ENCODE measurements at places on chromosomes 5 and 9. TPM values are rescaled to one million over a fixed set of nuclear protein-coding genes. Genes with fewer than 3 reads are reported as not detected.

GRCh38 chr5:77937015-77937908 is 161.1 kb upstream of the TBCA start:
- DNase-seq, result no peak

- DNase-seq, result no peak
These were observed 71.2 kb downstream of the RAB24 start for GRCh38 chr5:177232358-177232757.

GRCh38 chr9:122339579-122339978 is 31.2 kb upstream of the PTGS1 start:
- no peak for DNase-seq

DNA sequence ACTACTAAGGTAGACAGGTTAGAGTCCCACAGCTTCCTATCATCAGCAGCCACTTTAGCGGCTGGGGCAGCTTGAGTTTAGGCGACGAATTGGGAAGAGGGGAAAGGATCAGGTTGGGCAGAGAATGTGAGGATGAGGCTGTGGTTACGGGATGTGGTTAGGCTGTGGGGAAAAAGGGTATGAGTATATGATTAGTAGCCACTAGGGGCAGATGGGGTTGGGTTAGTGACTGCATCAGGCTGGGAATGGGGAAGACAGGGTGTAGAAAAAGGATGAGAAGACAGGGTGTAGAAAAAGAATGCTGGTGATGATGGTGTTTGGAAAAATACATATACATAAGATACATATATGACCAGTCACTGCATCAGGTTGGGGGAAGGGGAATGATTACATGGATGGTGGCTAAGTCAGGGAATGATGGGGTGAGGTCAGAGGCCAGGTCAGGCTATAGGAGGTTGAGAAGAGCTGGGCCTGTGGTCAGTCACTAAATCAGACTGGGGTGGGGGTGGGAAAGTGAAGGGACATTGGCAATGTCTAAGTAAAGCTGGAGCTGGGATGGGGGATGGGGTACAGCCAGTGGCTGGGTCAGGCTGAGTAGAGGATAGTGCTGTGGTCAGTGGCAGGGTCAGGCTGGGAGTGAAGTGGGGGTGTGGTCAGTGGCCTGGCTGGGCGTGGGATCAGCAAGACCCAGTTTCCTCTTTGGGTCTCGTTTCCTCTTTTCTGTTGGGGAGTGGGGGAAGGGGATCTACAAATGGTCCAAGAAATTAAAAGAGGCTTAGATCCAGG is 2.1 kb downstream of the TLN1 start:
- DNase-seq, result peak; percentile 52

Gene CCDC192
- total RNA-seq, result not detected

Gene NMUR2
- total RNA-seq, result not detected

GRCh38 chr9:107137495-107138202 is 145.4 kb upstream of the RAD23B start:
- peak; percentile 17 for DNase-seq

GRCh38 chr9:126550891-126551351 is 62.8 kb upstream of the LMX1B start:
- DNase-seq, result no peak

DNA sequence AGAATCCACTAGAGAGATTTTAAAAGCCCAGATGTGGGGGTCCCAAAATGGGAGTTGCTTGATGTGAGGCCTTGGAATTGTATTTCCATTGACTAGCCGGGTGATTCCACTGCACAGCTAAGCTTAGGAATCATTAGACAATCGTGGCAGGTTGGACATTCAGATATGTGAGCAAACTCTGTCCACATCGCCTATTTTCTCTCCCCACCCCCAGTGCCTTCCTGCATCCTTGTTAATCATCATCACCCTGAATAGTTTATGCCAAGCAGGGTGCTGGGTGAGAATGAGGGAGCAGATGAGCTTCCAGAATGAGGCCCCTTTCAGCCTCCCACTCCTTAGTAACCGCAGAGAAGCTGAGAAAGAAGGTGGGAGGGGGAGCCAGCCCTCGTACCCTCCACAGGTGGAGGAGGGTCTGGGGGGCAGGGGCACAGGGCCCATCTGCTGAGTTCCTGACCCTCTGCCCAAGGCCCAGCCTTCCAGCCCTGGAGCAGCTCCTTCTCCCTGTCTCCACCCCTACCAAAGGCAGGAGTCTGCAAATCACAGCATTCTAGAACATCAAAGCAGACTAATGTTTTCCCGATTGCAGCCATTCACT is 7.7 kb upstream of the TCOF1 start:
- DNase-seq, result no peak

DNA sequence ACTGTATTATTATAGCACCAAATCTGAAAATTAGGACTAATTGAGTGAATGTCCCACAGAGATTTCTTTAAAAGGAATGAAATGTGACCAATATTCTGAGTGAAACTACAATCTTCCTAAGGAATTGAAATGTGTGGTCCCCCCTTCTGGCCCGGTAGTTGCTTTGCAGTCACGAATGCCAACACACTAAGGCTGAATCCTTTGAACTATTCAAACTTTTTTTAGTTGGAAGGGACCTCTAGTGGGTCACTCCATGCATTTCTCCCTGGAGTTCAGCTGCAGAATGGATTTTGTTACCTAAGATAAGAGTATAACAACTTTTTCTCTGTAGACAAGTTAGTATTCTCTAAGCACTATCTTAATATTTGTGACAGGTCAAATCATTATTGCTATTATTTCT is 2.8 kb downstream of the CDH6 start:
- DNase-seq, result no peak

DNA sequence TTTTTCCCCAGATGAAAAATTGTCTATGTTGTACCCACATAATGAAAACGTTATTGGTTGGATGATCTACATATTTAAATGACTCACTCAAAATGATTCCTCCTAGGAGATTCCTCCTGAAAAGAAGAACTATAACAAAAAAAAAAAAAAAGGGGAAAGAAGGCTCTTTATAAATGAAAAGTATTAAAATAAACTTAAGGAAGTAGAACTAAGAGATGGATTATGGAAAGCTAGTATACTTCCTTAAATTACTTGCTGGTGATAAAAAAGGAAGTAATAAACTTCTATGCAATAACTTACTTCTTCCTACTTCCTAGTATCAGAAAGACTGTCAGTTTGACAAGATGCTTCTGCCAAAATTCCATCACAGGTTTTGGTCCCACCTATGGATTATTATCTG is 1087.7 kb downstream of the CDH12 start:
- DNase-seq, result no peak

GRCh38 chr9:6214903-6215302 is 704 bp upstream of the IL33 start:
- DNase-seq, result peak; percentile 79

DNA sequence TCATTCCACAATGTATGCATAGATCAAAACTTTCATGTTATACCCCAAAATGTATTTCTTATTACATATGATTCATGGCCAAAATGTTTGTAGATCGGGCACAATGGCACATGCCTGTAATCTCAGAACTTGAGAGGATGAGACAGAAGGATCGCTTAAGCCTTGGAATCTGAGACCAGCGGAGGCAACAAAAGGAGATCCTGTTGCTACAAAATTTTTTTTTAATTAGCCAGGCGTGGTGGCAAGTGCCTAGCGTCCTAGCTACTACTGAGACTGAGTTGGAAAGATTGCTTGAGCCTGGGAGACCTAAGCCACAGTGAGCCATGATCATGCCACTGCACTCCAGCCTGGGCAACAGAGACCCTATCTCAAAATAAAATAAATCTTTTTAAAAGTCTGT is 89.9 kb downstream of the MAPKAP1 start:
- DNase-seq, result no peak

GRCh38 chr5:141326088-141326854 is 4.0 kb upstream of the PCDHGA1 start:
- DNase-seq, result peak; percentile 77

GRCh38 chr5:72653586-72653985 is 146.4 kb upstream of the ZNF366 start:
- no peak for DNase-seq

- no peak for DNase-seq
These were observed 43.1 kb upstream of the GLIPR2 start for GRCh38 chr9:36093384-36093783.

Gene BRD3OS
- total RNA-seq, result 15.4 TPM

Gene TEX48
- not detected for total RNA-seq

GRCh38 chr9:121640076-121640475 is 11.4 kb upstream of the DAB2IP start:
- DNase-seq, result peak; percentile 36

Gene ACSL6
- not detected for total RNA-seq

DNA sequence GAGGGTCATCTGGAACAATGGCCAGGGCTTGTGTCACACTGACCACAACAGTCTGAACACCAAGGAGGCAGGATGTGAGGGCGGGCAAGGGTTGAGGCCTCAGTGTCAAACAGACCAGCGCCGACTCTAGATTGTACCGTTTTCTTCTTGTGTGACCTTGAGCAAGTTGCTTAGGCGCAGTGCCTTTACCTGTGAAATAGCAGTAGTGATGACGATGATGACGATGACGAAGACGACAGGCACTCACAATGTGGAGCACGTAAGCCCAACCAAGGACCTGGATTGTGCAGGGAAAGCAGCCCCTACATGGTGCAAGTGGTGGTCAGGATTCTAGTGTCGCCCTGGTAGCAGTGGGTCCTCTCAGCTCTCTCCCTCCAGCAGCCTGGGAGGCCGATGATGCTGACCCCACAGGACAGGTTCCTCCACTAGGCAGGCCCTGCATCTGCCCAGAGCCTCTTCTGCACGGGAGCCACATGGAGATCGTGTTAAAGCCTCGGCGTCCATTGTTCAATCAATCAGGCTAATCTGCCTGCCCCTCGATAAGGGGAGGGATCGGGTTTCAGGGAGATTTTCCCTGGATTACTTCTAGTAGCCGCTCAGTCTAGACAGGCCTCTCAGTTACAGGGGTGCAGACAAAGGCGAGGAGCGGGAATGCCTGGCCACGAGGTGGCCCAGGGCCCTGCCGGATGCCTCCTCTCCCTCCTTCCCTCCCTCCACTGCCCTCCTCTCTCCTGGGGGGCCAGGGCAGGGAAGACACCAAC is 91.7 kb downstream of the MACROH2A1 start:
- DNase-seq, result no peak

DNA sequence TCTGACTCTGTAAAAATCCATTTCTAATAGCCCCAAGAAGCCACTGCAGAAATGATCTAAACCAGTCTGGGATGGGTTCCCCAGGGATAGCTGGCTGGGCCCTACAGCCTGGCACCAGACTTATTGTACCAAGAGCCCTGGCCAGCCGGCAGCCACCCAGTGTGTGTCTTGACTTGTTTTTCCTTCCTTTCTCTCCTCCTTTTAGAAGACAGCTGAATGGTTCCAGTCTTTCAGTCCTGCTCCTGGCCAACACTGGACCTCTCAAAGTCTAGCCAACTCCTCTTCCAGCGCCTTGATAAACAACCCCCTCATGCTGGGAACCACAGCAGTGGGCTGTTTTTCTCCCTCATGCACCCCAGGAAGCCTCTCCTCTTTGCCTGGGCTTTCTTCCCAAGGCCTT is 34.1 kb downstream of the ATOX1 start:
- no peak for DNase-seq

DNA sequence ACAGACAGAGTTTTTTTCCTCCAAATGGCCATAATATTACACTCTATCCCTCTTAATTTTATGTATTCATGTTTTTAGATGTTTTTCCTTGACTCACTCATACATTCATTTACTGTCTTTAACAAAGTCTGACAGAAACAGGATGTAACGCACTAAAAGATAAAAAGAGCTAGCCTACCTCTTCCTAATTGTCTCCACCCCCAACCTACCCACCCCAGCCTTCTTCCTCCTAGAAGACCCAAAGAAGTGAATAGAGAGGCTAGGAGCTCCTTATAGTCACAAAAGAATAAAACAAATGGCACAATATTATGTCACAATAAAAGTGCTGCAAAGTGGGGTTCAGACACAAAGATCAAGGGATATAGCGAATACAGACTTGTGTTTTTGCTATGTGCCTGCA is 719 bp downstream of the NOL8 start:
- DNase-seq, result no peak

Gene TMEFF1
- total RNA-seq, result 14.6 TPM

DNA sequence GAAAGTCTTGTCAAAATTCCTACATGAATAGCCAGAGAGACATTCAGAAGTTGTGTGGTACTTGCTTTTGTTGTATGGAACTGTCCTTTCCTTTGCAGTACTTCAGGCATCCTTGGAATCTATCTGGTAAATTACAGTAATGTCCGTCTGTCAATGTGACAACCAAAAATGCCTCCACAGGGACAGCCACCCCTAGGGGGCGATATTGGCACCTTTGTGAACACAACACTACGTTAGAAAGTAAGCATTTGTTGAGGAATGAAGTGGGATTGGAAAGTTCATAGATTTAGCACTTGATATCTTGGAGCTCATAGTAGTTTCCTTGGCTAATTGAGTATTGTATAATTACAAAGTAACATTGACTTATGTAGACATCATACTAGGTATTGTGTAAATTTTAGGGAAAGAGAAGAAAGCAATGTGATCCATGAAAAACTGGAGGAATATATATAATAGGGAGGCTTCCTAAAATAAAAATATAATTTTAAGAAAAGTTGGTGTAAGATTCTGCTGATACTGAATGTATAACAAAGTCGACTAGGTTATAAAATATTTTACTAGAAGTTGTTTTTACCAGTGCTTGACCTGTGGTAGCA is 32.7 kb downstream of the TMEFF1 start:
- peak; percentile 61 for DNase-seq

GRCh38 chr9:18675332-18675731 is 201.4 kb downstream of the ADAMTSL1 start:
- peak; percentile 36 for DNase-seq

GRCh38 chr5:138186002-138186447 is 7.1 kb downstream of the KIF20A start:
- DNase-seq, result no peak

DNA sequence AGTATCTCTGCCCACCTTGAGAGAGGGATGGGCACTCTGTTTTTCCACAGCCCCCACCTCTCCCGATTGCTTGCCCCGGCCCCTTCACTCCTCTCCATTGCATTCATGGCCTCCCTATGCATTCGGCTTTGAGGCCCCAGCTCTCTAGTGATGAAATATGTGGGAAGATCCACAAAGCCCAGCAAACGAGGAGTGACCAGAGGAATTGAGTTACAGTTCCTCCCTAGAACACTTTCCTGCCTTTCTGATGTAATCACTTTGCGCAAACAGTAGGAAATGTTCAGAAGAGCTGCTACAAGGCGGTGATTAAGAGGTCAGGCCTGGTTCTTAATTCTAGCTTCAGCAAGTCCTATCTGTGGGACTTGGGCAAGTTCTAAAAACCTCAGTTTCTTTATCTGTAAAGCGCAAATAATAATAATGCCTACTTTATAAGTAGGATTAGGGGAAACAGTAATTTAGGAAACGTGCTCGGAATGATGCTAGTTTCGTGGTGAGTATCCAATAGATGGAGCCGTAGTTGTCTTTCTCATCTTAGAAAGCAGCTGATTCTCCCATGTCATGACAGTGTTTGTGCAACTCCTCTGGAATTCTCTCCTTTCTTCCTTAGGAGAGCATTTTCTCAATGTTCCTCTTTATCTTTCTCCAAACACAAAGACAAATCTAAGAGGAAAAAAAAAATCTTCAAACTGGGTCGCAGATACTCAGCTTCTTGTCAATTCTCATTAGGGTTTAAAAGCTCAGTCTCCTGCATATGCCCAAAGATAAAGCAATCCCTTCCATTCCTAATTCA is 99.5 kb upstream of the MSX2 start:
- DNase-seq, result no peak

- no peak for DNase-seq
These were observed 235.4 kb downstream of the DOCK8 start for GRCh38 chr9:450057-450456.

Gene PLPPR1
- not detected for total RNA-seq
